Activated CD4-positive, CD25-positive, alpha-beta regulatory T cell treated with anti-CD3 and anti-CD28 coated beads, Interleukin-2, amount 50 U/mL, for 72 hours (primary cell): ENCODE measurements at places on chromosomes 1 and 21.

DNA sequence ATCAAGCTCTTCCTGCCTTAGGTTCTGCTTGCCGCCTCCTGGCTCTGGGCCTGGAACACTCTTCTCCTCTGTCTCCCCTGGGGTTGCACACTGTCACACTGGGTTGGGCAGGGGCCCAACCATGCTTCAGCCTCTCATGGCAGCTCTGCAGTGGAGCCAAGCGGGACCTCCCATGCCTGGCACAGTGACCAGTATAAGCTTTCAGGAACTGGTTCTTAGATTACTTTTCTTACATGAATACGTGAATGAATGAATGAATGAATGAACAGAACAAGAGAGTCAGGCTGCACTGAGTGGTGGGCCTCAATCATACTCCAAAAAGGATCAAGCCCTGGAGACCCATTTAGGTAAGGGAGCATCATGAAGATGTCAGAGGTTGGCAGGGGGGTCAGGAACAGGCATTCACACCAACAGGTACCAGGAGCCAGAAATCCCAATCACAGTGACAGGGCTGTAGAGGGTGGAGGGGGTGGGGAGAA lies 30.8 kb upstream of the TMEM125 start:
- no peak for DNase-seq

DNA sequence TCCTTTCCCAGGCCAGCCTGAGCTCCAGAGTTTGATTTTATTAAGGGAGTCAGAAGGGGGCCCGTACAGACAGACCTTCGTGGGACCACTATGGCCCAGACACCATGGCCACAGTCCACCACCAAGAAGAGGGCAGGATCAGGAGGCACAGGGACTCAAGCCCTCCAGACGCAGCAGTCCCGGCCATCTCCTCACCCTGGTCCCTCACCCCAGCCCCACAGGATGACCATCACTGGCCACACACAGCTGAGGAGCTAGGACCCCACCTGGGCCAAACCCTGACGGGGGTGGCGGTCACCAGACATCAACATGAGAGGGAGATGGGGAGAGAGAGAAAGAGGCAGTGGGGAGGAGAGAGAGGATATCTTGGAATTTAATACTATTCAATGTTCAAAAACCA lies 29.2 kb upstream of the AGPAT3 start:
- no peak for DNase-seq

- no peak for DNase-seq
These were observed 45.9 kb downstream of the ARHGEF10L start for GRCh38 chr1:17585266-17585987.

DNA sequence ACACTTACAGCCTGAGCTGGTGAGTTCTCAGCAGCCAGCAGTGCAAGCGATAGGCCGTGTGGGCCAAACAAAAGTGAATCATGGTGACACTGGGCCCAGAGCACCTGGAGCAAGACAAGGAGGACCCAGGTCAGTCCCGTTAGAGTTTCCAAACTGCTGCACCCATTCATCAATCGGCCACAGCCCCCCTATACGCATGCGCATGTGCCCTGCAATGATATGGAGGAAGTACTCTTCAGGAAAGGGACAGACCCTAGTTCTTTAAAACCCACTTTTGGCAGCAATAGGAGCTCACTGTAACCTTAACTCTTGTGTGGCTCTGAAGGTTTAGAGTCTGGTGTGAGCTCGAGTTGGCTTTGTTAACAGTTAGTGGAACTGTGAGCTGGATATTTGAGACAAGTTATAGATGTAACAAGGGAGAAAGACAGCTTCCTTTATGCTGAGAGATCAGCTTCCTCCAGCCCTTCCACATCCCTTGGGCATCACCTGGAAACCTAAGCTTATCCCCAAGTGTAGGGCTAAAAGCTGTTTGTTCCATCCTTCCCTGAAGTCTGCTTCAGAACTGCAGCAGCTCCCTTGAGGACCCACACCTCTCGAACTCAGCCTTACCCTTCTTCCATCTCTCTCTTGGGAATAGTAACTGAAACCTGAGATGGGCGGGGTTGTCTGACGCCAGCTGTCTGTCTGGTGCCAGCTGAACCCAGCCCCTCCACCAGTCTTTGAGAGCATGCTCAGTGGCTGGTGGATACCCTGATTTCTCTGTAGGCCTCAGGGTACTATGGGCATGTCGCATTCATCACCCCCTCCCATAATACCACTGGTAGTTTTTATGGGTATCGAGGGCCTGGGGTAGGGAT lies 17.7 kb downstream of the NMNAT1 start:
- DNase-seq: no peak

DNA sequence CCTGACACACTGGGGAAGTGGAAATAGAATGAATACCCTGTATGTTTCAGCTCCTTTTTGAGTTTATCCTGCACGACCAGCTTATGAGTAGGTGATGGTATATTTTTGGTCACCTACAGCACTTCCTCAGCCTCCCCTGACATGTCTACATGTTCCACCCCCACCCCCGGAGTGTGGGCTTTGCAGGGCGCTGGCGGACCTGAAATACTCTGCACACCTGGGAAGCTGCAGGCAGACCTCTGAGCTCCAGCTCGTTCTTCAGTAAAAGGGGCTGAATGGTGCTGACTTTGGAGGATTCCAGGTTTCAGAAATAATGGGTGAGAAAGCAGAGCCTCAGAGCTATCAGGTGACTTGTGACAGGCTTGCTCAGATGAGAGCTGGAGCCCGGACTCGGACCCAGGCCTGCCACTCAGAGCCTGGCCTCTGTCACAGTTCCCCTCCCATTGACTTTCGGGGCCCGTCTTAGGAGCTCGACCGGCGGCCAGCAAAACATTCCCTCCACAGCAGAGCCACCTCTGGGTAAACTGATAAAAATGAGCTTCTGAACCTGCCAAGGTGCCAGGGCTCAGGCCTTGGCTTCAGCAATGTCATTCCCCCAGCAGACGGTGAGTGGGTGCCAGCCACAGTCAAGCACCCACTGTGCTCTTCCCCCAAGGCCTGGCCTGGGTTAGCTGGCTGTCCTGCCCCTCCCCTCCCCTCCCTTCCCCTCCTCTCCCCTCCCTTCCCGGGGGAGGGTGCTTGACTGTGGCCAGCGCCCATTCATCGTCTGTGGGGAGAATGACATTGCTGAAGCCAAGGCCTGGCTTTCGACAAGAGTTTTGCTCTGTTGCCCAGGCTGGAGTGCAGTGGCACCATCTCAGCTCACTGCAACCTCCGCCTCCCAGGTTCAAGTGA lies 30.1 kb downstream of the DOP1B start:
- DNase-seq: no peak

- no peak for DNase-seq
These were observed 155.7 kb downstream of the PTPRC start for GRCh38 chr1:198794498-198794897.

GRCh38 chr1:90993245-90993644 lies 28.6 kb downstream of the ZNF644 start:
- DNase-seq: no peak

GRCh38 chr1:32918179-32918578 lies 17.0 kb upstream of the TMEM54 start:
- no peak for DNase-seq

DNA sequence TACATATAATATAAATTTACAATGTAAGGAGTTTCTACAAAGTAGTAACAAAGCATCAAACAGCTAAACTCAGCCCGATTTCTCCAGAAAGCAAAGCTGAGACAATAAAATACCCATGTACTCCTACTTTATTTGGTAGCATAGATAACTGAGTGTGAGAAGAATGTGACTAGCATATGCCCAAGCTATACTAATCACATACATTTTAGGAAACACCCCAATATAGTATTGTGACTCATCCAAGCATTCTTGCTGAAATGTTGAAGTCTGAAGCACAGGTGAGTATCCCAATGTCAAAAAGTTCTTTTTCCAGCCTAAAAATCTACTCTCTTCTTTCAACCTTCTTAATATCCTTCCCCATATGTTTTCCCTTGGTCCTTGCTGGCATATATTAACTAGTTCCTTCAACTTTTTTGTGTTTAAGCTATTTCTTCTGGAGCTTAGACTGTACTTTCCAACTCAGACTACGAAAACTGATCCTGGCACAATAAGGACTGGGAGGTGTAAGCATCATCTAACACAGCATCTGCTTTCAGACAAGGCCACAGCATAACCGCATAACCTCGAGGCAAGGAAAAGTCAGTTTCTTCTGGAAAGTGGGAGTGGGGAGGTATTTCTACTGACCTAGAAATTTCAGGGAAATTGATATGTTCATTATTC lies 163.0 kb upstream of the RNPC3 start:
- DNase-seq: no peak

DNA sequence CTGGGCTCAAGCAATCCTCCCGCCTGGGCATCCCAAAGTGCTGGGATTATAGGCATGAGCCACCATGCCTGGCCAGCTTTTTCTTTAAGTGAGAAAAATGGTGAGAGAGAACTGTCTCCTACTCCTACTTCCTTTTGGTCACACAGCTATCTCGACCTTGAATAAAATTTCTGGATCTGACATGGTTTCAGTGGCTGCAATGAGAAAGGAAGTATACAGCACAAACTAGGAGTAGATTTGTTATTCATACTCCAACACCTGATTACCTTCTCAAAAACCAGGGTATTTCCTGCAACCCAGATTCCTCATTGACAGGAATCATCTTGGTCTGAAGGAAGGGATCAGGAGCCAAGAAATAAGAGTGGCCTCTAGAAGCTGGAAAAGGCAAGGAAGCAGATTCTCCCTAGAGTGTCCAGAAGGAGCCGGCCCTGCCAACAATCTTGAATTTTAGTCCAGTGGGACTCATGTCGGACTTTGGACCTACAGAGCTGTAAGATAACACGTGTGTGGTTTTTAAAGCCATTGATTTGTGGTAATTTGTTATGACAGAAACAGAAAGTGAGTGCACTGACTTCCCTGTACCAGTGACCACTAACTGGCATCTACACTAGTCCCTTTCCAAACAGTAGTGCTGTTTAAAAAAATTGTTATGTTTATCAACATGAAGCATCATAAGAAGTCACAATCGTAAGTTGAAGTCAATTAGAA lies 516.6 kb downstream of the SMYD3 start:
- no peak for DNase-seq

DNA sequence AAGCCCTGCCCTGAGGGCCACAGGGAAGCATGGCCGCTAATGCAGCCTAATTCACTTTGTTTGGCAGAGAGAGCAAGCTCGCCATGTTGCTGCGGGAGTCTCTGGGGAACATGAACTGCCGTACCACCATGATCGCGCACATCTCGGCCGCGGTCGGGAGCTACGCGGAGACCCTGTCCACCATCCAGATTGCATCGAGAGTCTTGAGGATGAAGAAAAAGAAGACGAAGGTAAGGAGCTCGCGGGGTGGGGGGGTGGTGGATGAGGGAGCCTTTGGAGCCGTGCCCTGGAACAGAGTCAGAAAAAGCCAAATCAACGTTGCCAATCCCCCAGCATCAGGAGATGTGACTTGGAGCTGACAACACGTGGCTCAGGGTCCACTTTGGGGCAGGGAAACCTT lies 529.4 kb downstream of the KIF26B start:
- no peak for DNase-seq

- no peak for DNase-seq
These were observed 60.6 kb downstream of the WARS2 start for GRCh38 chr1:119079881-119080280.

DNA sequence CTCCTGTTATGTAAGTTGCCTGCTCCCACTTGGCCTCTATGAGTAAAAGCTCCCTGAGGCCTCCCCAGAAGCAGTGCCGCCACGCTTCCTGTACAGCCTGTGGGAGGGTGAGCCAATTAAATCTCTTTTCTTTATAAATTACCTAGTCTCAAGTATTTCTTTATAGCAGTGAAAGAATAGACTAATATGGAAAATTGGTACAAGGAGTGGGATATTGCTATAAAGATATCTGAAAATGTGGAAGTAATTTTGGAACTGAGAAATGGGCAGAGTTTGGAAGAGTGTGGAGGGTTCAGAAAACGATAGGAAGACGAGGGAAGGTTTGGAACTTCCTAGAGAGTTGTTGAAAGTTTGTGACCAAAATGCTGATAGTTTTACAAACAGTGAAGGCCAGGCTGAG lies 572.3 kb downstream of the MATN1 start:
- no peak for DNase-seq

- DNase-seq: no peak
These were observed 34.6 kb upstream of the PIGC start for GRCh38 chr1:172478485-172478884.

- DNase-seq: no peak
These were observed 62.1 kb downstream of the MEF2D start for GRCh38 chr1:156438278-156438987.

DNA sequence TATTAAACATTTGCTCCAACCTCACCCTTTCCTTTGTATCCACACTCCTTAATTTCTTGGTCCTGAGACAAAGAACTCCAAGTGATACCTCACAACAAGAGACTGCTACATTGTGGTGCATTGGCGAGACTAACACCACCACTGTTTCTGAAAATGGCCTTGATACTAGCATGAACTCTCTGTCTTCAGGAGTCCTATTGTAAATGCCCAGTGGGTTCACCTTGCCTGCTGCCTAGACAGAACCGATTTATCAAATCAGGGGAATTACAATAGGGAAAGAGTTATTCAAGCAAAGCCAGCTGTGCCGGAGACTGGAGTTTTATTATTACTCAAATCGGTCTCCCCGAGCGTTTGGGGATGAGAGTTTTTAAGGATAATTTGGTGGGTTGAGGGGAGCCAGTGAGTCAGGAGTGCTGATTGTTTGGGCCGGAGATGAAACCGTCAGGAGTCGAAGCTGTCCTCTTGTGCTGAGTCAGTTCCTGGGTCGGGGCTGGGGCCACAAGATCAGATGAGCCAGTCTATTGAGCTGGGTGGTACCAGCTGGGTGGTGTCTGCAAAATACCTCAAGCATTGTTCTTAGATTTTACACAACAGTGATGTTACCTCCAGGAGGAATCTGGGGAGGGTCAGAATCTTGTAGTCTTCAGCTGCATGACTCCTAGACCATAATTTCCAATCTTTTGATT lies 83.1 kb downstream of the DESI2 start:
- DNase-seq: no peak

- no peak for DNase-seq
These were observed 26.3 kb downstream of the GADD45A start for GRCh38 chr1:67711158-67711854.

DNA sequence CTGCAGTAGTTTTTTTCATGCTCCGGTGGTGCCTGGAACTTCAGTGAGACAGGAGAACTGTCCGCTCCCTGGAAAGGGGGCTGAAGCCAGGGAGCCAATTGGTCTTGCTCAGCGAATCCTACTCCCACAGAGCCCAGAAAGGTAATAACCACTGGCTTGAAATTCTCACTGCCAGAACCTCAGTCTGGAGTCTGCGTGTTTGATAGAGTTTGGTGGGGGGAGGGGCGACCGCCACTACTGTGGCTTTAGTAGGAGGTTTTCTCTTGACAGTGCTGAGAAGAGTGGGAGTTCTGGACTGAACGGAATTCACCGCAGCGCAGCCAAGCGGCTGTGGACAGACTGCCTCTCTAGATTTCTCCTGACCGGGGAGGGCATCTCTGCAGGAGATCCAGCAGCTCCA lies 8.0 kb upstream of the OR2M3 start:
- DNase-seq: no peak

GRCh38 chr1:197234581-197234980 lies 33.5 kb upstream of the CRB1 start:
- no peak for DNase-seq
